Stimulated activated CD4-positive, alpha-beta T cell treated with anti-CD3 and anti-CD28 coated beads, Interleukin-12 subunit alpha, Interleukin-12 subunit beta, amount 100 ng/mL, for 24 hours (primary cell): ENCODE measurements at places on chromosomes 4 and X.
A peak's percentile ranks its signal among the peaks of the same experiment; 100 is the strongest.

DNA sequence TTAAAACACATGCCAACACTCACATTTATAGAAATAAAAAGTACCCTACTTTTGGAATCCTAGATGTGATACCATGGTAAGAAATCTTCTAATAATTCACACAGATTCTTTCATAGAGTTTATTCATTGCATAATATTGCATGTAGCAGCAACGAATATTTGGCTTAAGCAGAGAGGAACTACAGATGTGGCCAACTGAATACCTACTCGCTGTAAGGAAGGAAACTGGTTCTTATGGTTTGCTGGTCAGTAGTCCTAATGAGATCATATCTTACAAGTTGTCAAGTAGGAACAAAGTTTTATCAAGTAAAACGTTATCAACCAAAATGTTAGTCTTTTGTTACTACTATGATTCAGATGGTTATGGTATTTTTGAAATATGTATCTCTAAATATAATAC, 996.1 kb downstream of the PDHA2 start:
- no peak for DNase-seq

- no peak for DNase-seq
Observed at GRCh38 chrX:3820167-3820566, 106.7 kb upstream of the PRKX start.

DNA sequence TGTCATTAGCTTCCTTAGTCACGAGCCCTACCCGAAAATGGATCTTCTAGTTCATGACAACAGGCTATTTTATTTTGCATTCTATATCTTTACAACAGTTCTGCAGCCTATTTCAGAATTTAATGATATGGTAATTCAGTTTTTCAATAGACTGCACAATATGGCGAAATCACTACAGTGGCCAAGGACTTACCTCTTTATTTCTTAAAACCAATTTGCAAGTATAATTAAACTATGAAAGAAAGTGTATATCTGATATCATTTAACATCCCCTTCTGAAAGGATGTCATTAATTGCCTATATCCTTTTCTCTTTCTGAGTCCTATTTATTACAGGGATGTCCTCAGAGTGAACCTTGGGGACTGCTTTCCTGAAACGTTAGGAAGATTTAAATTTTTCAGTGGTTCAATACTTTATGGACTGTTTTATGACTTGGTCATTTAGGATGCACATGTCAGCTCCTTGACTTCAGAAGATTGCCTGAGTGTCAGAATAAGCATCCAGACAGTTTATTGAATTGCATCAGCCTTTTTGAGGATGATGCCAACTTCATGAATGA, 190.8 kb upstream of the GEMIN8 start:
- no peak for DNase-seq

- DNase-seq: no peak
Observed at GRCh38 chr4:72314869-72315268, 254.2 kb downstream of the ADAMTS3 start.

DNA sequence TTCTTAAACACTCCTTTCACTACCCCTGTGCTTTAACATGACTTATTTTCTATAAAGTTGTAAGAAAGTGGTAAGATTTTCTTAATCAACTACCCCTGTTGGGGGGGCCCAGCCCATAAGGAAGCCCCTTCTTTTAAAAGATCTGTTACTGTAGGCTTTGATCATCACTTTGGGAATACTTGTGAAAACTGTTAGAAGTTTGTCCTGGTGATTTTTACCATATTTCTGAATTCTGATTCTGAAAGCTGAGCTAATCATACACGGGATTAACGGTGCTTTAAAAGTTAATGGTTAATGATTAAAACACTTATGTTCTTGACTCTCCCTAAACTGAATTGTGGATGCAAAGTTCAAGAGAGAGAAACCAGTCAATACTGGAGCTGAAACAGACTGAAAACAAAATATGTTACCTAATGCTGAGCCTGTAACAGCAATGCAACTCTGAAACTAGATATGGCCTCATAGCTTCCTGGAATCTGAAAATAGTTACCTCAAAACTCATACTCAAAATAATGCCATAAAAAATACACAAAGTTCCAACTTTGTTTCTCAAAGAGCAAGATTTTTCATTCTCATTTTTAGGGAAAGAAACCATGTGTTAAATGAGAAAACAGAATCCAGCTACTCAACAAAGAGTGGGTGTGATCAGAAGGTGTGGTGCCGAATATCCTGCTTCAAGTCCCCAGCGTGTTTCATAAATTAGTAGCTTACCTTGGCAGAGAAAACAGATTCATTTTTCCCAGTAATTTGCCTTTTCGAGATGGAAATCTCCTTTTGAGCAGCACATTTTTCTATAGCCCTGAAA, 31.6 kb downstream of the ADH7 start:
- no peak for DNase-seq

DNA sequence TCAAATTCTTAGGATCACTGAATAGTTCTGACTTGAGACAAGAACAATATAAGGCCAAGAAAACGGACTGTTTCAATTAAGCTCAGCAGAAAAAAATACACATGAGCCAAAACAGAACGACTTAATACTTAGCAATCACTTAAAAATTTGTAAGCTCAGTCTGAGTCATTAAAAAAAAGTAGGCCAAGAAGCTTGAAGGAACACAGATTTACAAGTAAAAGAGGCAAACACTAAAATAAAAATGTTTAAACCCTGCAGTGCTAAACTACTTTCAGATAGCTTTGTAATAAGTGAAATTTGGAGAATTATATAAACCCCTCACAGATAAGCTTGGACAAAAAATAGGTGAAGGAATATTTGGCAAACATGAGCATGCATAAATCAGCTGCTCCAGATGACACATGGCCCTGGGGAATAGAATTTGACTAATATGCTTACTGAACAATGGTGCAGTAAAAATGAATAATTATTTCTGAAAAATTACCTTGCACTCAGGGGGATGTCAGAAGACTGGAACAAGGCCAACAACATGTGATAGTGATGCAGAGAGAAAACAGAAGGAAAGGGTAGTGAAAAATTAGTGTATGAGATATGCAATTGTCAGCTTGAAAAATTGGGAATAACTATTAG, 49.6 kb downstream of the LNX1 start:
- DNase-seq: no peak

- no peak for DNase-seq
Observed at GRCh38 chr4:179352221-179352620, 1910.0 kb upstream of the AGA start.

GRCh38 chr4:158253350-158253980, 43.2 kb downstream of the TMEM144 start:
- peak; percentile 28 for DNase-seq

GRCh38 chrX:13747836-13748235, 13.3 kb downstream of the OFD1 start:
- DNase-seq: no peak

- DNase-seq: no peak
Observed at GRCh38 chr4:146477054-146477453, 44.7 kb downstream of the SLC10A7 start.

DNA sequence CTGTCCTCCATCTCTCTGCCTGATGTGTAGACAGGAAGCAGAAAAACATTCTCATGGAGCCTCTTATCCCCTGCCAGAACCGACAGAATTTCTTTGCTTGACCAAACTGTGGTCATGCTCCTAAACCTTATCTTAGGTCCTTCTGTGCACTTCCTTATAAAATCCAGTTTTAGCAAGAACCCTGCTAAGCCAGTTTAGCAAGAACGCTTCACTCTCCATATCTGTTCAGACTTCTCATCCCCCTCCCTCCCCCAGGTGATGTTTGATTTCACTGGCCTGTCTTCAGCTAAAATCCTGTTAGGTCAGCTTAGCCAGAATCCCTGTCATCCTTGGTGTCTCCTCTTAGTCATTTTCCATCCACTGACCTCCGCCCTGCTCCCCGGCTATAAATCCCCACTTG, 1130.9 kb upstream of the PRKX start:
- no peak for DNase-seq

DNA sequence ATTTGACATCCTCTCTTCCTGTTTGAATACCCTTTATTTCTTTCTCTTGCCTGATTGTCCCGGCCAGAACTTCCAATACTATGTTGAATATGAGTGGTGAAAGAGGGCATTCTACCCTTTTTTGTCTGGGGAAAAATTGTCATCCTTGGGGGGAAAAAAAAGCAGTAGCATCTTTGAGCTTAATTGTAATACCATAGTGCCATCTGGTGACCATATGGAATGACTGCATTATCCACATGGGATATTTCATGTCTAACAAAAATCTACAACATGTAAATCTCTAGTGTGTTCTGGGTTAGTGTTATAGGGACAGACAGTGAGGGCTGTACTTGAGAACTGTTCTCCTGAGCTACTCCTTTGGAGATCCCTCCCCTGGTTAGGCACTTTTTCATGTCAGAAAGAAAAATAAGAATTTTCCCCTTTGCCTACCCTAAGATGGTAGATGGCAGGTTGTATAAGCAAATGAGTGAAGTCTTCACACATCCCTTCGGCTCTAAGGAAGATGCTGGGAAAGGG, 26.0 kb downstream of the CAPN6 start:
- no peak for DNase-seq

DNA sequence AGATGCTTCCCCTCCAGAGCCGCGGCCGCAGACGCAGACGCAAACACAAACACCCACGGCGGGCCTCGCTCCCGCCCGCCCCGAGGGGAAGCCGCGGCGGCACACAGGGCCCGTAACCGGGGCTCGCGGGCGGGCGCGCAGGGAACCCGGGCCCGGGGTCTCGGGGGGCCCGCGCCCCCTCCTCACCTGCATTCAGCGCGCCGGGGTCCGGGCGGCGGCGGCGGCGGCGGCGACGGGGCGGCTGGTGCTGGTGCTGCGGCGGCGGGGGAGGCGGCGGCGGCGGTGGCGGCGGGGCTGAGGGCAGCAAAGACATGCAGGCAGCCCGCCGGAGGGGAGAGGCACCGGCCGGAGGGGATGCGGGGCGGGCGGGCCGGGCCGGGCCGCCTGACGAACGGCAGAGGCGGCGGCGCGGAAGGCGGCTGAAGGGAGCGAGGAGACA, 255 bp upstream of the CNOT6L start:
- DNase-seq: peak; percentile 52

- DNase-seq: no peak
Observed at GRCh38 chrX:53340852-53341645, 59.7 kb upstream of the IQSEC2 start.

- no peak for DNase-seq
Observed at GRCh38 chr4:152680988-152681603, 1.3 kb upstream of the TMEM154 start.

DNA sequence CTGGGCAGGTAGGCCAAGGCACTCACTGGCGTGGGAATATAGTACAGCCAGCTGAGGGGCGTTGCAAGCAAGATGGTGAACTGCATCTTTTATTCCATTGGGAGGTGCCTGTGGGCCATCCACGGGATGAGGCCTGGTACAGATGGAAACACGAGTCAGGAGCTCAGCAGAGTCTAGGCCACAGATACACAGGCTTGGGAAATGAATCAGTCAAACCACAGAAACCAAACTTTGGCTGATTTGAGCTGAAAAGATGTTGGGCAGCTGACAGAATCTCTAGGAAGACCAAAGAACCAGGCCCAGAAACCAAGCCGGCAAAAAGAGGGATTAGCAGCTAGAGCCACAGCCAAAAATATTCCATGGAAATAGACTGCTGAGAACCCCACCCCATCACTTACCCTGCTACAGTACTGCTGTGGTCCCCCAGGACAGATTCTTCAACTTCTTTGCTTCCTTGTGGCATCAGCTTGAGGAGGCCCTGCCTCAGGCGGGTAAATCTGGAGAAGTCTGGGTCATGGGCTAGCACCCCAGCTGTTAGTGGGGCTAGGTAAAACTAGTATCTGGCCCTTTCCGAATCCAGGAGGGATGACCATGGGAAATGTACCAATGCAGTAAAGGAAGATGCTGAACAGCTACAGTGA, 75.4 kb downstream of the TMEM131L start:
- no peak for DNase-seq

DNA sequence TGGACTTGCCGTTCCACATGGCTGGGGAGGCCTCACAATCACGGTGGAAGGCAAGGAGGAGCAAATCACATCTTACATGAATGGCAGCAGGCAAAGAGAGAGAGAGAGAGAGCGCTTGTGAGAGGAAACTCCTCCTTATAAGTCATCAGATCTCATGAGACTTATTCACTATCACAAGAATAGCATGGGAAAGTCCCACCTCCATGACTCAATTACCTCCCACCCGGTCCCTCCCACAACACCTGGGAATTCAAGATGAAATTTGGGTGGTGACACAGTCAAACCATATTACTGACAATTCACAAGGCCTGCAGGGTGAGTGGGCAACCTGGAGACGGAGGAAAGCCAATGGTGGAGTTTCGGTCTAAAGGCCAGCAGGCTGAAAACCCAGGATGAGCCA, 394.3 kb upstream of the TRAM1L1 start:
- DNase-seq: no peak

- no peak for DNase-seq
Observed at GRCh38 chrX:110437686-110438085, 79.0 kb downstream of the RTL9 start.

DNA sequence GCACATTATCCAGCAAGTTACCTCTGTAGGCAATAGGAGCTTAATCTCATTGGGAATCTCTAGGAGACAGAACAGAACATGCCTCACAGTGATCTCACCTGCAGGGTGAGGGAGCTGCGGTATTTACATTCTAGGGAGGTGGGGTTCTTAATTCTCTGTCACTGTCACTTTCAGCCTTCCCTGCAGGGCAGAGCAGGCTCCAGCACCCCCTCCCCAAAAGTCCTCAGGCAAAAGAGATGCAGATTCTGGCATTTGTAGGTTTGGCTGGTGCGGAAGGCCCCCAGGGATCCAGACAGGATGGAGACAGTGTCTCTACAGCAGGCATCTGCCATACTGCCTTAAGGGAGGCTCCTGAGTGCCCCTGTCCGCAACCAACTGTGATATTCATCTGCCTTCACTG, 166.4 kb upstream of the ATP6AP2 start:
- no peak for DNase-seq

DNA sequence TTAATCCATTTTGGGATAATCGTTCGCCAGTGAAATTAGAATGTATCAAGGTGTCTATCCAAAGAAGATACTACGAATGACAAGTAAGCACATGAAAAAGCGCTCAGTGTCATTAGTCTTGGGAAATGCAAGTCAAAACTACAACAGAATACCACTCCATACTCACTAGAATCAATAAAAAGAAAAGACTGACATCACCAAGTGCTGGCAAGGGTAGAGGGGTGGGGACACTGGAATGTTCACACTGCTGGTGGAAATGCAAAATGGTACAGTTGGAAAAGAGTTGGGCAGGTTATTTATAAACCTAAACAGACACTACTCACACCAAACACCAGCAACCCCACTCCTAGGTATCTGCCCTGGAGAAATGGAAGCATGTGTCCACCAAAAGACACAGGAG, 11.2 kb downstream of the WDR1 start:
- no peak for DNase-seq

DNA sequence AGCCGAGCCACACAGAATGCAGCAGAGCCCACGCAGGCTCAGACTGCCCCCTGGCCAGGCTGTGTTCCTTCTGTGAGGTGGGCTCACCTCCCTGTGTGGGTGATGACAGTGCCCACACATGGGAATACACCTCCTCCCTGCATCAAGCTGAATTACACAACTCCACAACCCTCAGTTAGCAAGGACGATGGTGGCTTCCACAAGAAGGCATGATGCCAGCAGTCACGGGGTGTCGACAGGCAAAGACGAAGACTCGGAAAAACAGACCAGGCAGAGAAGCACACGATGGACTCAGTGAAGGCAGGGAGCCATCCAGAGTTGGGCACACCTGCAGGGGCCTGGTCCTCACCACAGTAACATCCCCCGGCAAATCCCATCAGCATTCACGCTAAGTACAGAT, 12.1 kb downstream of the LETM1 start:
- DNase-seq: no peak
